Right ventricle myocardium inferior (tissue), 1 donor: ENCODE measurements at places on chromosomes 2 and 18. TPM values are rescaled to one million over a fixed set of nuclear protein-coding genes. Genes with fewer than 3 reads are reported as not detected.

GALNT14 gene
- total RNA-seq = 0.38 TPM

- DNase-seq = no peak
These were observed 41.6 kb downstream of the DHRS9 start for GRCh38 chr2:169110916-169111315.

DNA sequence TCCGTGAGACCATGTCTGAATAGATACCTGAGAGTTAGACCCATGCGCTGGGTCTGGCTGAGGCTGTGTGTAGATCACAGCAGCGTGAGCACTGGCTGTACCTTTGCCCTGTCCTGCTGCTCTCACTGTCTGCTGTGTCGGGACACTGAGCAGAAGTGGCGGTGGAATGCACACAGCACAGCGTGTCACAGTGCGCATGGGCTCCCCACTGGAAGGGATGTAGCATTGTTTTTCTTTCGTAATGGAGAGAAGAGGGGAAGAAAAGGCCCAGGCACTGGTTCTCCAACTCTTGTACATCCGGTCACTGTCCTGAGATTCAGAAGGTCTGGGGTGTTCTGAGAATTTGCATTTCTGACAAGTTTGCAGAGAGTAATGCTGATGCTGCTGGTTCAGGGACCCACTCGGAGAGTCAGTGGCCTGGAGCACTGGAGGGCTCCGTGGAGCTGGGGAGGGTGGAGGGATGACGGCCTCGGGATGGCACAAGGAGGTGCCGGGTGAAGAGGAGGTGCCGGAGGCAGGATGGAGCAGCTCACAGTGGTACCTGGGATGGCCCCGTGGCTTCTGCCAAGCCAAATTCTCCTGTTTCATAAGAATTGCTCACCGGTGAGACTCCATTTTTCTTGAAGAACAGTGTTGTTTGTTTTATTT is 252.8 kb downstream of the LDLRAD4 start:
- peak; percentile 83 for DNase-seq

- no peak for DNase-seq
These were observed 67.1 kb downstream of the ITGB1BP1 start for GRCh38 chr2:9356261-9356660.

- DNase-seq = peak; percentile 66
These were observed 91.9 kb downstream of the PPP1R1C start for GRCh38 chr2:182077448-182078142.

- no peak for DNase-seq
These were observed 66.1 kb upstream of the SMAD7 start for GRCh38 chr18:49016648-49017539.

DNA sequence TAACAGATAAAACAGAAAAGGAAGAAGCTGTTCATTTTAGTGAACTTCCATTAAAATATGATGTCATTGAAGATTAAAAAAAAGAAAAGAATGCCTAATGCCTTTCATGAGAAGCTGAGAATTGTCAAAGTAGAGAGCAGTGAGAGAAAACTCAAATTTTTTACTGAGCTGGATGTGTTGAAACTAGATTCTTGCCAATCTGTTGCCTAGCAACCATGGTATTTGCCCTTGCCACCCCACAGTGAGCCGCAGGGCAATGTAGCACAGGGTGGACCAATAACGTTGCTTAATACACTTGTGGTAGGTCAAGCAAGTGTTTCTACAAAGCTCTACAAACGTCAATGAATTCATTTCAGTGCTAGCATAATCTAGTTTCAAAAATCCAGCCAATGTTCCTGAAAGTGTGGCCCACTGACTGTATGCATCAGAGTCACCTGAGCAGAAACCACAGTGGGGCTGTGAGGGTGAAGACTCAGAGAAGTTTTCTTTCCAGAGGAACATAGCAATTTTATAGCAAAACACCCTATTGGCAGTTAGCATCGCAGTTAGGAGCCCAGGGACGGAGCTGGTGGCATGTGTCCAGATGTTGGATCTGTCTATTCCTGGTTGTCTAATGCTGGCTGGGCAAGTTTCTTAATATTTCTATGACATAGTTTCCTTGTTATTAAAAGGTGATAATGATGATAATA is 132.2 kb downstream of the DOCK10 start:
- peak; percentile 69 for DNase-seq

DNA sequence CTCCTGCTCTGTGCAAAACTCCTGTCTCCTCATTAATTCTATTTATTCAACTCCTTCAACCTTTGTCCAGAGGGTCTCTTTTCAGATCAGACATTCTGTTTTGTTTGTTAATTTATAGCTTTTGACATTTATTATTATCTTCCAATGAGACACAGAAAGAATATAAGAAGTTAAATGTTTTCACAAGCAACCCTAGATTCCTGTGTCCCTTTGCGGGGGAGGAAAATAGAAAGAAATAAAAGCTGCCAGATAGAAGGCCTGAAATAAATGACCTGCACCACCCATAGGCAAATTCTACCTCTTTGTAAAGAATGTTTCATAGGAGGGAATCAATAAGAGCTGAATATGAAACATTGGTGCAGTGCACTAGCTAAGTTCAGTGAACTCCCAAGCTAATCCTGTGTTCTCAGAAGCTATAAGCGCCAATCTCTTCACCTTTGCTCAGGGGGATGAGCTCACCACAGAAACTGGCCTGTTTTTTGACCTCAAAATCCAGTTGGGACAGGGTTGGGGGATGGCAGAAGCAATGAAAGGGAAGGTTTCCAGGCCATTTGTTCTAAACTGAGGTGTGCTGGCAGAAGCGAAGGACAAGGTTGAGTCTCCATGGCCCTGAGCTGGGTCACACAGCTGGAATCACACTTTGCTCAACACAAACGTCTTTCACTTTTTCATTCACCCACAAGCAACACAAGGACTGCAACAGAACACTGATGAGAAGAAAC is 258.6 kb downstream of the NRXN1 start:
- peak; percentile 17 for DNase-seq

- DNase-seq = no peak
These were observed 428.3 kb downstream of the MBD2 start for GRCh38 chr18:53796040-53796729.

- no peak for DNase-seq
These were observed 11.1 kb downstream of the ITPRID2 start for GRCh38 chr2:181902625-181903024.

GRCh38 chr18:39835303-39836030 is 2119.6 kb upstream of the PIK3C3 start:
- DNase-seq = no peak

SERPINB11 gene
- not detected for total RNA-seq

TMEM200C gene
- 0.95 TPM for total RNA-seq

DNA sequence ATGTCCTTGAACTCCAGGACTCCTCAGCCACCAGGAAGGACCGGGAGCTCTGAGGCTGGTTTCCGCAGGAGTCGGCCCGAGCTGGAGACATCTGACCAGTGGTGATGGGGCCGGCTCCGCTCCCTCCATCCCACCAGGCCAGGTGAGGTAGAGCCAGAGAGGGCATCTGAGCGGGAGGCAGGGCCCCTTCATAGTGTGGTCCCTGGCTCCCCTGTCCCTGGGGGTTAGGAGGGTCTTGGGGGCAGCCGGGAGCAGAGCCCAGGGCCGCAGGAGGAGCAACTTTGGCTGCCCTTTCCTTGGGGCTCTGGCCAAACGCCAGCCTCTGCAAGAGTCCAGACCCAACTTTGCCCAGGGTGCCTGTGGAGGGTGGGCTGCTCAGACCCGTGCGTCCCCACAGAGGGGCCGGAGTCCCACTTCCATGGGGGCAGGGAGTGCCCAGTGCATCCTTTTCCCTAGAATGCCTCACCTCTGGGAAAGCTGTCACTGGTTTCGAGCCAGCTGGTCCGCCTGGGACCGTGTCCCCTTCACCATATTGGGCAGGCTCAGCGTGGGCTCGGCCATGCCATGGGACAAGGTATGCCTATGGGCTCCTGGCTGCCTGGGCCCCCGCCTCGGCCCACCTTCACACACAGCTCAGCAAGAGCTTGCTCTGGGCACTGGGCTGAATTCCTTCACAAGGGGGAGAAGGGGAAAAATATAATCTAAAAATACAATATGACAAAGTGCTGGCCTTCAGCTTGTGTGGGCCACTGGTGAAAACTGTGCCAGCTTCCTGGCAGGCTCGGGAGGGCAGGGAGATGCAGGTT is 148.6 kb downstream of the TWIST2 start:
- DNase-seq = no peak

SERPINB12 gene
- not detected for total RNA-seq

- DNase-seq = no peak
These were observed 19.7 kb downstream of the FIGN start for GRCh38 chr2:163716101-163716500.

ATAD2B gene
- 6.9 TPM for total RNA-seq

NDUFS1 gene
- total RNA-seq = 468 TPM

BOLL gene
- not detected for total RNA-seq

DNA sequence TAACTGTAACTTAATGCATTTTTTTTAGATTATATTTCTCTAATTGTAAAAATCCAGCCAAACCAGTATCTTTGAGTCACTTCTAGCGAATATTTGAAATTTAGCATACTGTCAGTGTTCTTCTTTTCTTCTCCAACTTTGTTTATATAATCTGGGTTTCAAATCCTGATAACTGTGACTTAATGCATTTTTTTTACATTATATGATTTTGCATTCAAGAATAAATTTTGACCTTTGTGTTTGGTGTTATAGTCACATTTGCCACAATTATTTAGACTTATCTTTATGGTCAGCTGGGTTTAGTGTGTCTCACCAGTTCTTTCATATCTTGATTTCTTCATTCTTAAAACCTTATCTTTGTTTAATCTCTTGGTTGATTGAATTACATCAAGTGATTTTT is 345.7 kb downstream of the SLC4A3 start:
- DNase-seq = no peak

DNA sequence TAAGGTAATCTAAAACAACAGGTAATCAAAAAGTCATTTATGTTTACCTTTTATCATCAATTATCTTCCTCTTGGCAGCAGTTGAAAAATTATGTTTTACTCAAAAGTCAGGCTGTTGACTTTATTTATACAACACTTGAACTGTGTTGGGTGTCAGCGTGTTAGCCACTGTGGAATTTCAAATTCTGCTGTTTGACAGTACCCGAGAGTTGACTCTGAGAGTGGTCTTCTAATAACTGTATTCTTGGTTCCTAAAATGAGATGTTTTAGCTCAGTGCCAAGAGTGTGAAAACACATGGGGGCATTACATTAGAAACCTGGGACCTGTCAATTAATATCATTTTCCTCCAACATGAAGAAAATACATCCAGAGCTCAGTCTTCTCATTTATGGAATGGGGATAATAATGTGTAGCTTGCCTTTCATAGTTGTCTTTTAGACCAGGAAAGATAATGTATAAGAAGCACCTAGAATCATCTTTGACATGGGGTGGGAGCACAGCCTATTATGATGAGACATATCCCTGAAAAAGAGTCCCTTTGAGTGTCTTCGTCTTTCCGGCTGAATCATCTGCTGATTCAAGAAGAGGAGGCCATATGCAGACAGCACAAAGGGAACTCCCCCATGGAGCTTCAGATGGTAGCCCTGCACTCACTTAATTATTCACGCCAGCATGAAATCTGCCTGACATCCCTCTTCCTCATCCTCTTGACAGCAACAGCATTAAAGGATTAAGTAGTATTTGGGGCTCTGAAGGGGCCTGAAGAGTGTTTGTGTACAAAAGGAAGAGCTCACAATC is 89.1 kb downstream of the AFF3 start:
- DNase-seq = no peak

- DNase-seq = no peak
These were observed 172.1 kb upstream of the PID1 start for GRCh38 chr2:229443141-229443540.

MERTK gene
- 6.6 TPM for total RNA-seq

EGR4 gene
- not detected for total RNA-seq

MTCL1 gene
- total RNA-seq = 7.0 TPM

- DNase-seq = no peak
These were observed 133.8 kb downstream of the MEIS1 start for GRCh38 chr2:66568650-66569300.

RAX gene
- total RNA-seq = not detected

GRCh38 chr2:10877651-10878111 is 34.1 kb upstream of the KCNF1 start:
- no peak for DNase-seq

DNA sequence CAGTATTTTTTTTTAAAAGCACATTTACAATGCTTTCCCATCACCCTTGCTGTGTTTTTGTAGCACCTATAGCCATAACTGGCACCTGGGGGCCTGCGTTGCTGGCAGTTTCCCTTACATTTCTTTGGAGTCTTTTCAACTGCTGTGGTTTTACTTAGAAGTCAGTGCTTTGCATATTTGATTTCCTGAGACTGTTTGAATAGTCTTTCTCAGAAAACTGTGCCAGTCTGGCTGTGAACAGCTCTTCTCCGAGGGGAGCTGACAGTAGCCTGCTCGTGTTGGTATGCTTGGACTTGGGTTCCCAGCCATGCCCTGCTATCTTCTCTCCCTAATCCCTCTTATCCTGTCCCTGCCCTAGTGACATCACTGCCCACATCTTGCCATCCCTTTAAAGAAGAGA is 81.5 kb downstream of the DPP4 start:
- no peak for DNase-seq

DNA sequence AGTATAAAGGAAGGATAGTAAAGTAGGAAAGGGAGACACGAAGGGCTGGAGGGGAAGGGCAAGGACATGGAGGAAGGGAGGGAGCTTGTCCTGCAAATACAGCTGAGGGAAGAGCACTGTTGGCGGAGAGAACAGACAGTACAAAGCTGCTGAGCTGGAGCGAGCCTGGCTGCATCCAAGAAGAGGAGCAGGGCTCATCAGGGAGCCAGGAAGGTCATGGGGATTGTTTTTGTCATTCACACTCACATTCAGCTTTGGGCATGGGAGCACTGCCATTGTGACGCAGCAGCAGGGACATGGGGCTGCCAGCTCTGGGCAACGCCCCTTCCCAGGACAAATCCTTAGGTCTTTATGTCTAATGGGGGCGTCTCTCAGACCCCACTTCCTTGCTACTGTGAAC is 125.1 kb downstream of the COPS8 start:
- no peak for DNase-seq

- DNase-seq = no peak
These were observed 198.2 kb downstream of the SRBD1 start for GRCh38 chr2:45412754-45413379.

DNA sequence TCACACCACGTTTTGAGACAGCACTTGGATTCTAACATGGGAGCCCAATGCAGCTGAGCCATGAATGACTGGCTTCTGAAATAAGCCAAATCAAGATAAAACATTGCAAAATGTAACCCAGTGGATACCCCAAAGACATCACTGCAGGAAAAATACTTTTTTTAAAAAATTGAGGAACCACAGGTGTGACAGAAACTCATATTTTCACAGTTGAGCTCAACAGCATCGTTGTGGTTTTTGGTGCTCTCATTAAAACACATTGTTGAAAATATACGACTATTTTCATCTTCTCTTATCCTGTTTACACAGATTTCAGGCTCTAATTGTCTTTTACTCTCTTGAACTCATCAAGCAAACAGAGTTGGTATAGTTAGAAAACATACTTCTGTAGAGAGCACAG is 429.3 kb upstream of the VRK2 start:
- no peak for DNase-seq

- no peak for DNase-seq
These were observed 72.0 kb upstream of the CTAGE1 start for GRCh38 chr18:22489704-22490103.

GRCh38 chr18:42564761-42565160 is 550.7 kb downstream of the RIT2 start:
- DNase-seq = no peak
